Left kidney (tissue), 8 donors: ENCODE measurements at places on chromosomes 4 and X. TPM values are rescaled to one million over a fixed set of nuclear protein-coding genes. Genes with fewer than 3 reads are reported as not detected.

The CNGA1 gene
- 4.7 TPM for polyA plus RNA-seq

The ADRA2C gene
- polyA plus RNA-seq: 7.2 TPM

The FABP2 gene
- polyA plus RNA-seq: 0.05 TPM

The RHOH gene
- 0.50 TPM for polyA plus RNA-seq

The MAGEB1 gene
- polyA plus RNA-seq: not detected

The DOK7 gene
- 1.5 TPM for polyA plus RNA-seq

The ASMT gene
- 0.10 TPM for polyA plus RNA-seq

The TMSB15A gene
- polyA plus RNA-seq: 80.4 TPM

The VEGFD gene
- polyA plus RNA-seq: 0.55 TPM

- no peak for DNase-seq
These were observed 7.2 kb upstream of the PRDM8 start for GRCh38 chr4:80189956-80190677.

GRCh38 chrX:110791071-110791470, 4.5 kb downstream of the CHRDL1 start:
- no peak for DNase-seq

DNA sequence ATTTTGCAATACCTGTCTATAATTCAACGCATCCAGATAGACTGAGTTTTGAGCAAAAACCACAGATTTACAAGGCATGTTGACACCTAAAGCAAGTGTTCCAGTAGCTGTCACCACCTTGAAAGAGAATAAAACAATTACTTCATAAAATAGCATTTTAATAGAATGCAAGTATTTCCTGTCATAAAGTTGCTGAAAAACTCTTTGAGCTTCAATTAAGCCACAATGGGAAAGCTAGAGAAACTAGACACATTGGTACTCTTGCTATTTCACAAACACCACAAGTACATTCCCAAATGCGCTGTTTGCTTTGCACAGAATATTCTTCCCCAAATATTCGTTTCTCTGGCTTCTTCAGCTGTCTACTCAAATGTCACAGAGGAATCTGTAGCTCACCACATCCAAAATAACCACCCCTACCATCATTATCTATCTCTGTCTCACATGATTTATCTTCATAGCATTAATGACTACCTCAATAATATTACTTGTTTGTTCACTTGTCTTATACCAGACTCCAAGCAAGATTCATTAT, 70.3 kb downstream of the DDX60 start:
- DNase-seq: no peak

GRCh38 chrX:45714866-45715265, 514.2 kb upstream of the DIPK2B start:
- DNase-seq: no peak

DNA sequence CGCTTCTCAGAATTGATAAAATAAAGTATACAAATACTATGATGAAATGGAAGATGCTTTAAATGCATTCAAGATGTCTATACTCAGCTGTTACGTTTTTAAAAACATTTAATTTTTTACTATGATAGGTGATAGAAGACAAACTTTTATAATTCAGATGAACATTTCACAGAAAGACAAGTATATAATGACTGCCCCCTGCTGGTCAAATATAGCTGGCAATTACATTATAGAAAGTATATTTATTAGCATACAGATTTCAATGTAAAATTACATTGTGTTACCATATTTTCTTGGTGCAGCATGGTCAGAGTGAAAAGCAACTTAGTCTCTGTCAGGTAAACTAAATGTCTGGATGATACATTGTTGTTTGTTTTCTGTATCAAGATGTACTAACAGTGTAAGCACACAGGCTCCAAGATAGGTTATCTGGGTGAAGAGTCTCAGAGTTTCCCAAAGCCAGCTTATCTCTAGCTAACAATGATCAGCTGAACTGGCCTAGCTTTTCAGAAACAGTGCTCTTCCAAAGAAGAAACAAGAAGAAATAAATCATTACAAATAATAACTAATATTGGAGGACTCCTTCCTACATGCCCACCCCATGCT, 54.1 kb downstream of the SRPX start:
- DNase-seq: peak; percentile 22

- DNase-seq: no peak
These were observed 1.6 kb downstream of the SNX25 start for GRCh38 chr4:185211035-185211434.

GRCh38 chr4:145308598-145308997, 128.2 kb upstream of the OTUD4 start:
- DNase-seq: no peak

DNA sequence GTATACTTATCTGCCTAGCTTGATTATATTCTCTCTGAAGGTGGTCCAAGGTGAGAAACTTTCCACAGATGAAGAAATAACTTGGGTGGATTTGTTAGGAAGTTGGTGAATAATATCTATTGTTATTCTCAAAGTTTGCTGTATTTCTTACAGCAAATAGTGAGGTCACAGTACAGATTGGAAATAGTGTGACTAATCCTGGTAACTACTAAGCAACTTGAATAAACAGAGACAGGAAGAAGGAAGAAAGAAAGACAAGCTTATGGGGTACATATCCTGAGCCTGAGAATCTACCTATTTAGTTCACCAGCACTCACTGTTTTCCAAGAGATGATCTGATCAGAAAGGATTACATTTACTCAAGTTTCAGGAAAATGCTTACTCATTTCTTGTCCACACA, 1416.1 kb downstream of the RPA4 start:
- no peak for DNase-seq
